ENCODE measurements at places on chromosomes 16 and 17.
A peak's percentile ranks its signal among the peaks of the same experiment; 100 is the strongest.

- DNase-seq, result peak; percentile 41
Measured at GRCh38 chr17:32259586-32259985, 6.0 kb upstream of the RHBDL3 start.

GRCh38 chr16:64180136-64180900 lies 941.5 kb downstream of the CDH11 start:
- peak; percentile 62 for DNase-seq

DNA sequence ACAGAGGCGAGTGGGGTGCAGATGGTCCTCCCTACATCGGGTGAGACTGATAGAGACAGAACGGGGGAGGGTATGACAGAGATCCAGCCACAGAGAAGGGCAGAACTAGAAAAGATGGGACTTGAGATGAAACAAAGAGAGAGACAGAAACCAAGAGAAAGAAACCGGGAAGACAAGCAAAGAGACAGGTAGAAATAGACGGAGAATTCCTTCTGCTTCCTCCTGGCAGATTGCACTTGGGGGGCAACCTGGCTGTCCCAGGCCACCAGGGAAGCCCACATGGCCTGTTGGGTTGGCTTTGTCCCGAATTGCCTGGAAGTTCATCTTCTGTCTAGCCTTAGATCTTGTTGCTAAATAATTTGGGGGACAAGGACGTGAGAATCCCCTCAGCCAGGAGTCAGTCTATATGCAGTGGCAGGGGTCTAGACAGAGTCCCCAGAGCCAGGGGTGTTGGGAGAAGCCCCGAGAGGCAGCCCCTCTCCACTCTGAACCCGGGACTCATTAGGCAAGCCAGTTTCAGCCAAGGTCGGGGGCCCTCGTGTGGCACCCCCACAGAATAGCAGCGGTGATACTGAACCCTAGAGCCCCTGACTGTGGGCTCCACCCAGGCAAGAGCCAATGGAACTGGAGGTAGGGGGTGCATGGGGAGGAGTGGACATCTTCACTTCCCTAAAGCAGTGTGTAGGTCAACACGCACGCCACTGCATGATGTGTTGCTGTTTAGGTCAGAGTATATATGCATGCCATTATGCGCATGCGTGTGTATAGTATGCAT lies 627 bp upstream of the TSPOAP1 start:
- no peak for DNase-seq

GRCh38 chr17:50346313-50347116 lies 589 bp downstream of the XYLT2 start:
- DNase-seq, result peak; percentile 44

DNA sequence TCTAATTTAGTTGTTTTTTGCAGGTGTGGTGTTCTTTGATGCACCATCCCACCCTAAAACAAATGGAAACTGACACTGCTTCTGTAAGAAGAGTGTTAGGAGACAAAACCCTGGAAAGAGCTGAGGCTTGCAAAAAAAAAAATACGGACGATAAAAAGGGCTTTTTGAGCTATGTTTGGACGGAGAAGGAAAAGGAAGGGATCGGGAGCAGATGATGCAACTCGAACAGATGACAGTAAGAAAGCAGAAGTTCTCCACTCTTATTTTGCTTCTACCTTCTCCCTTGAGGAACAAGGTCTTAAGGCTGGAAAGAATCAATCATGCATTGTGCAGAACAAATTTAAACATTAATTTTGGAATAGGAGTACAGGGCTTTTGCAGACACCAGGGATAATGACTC lies 136.7 kb downstream of the MAF start:
- DNase-seq, result no peak

DNA sequence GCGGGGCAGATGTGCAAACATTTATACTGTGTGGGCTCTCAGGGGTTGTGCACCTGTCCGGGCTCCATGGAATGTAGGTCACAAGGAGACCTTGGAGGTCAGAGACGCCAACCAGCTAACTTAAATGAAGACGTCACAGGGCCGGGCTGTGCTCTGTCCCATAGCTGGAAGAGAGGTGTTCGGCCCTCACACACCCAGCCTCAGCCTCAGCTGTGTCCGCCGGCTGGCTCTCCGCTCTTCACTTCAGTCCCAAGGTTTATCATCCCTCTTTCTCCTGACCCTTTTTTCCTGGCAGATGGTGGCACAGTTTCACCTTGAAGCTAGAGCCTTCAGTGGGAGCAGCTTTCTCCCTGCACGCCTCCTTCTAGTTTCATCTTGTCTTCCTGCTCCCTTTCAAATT lies 6.0 kb upstream of the RBFOX3 start:
- no peak for DNase-seq

- no peak for DNase-seq
Measured at GRCh38 chr17:68850749-68851510, 104.3 kb downstream of the ABCA8 start.

DNA sequence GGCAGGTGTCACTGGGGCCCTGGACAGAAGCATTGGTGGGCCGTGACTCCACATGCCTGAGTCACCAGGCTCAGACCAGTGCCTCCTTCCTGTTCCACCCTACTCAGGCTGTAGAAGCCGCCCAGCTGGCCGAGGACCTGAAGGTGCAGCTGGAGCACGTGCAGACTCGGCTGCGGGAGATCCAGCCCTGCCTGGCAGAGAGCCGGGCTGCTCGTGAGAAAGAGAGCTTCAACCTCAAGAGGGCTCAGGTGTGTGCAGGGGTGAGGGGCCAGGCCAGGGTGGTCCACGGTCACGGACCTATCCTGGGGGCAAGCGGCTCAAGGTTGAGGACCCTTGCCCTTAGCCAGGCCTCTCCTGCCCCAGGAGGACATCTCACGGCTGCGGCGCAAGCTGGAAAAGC lies 9.6 kb downstream of the RNF40 start:
- no peak for DNase-seq

- DNase-seq, result no peak
Measured at GRCh38 chr17:72887917-72888316, 204.6 kb downstream of the SLC39A11 start.

GRCh38 chr16:53515259-53515658 lies 12.2 kb upstream of the AKTIP start:
- no peak for DNase-seq

DNA sequence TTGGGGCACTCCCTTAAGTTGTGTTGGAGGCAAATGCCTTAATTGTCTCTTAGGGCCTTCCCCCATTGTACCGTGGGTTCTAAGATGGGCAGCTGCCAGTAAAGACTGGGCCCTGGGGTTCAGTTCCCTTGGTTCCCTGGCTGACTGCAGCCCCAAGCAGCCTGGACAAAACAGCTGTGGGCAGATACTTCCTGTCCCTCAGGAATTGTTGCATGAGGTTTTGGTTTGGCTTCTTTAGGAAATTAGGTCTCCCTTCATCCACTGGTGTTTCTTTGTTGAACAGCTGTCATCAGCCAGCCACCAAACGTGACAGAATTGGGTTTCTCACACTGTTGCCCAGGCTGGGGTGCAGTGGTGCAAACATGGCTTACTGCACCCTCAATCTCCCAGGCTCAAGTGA lies 42.0 kb upstream of the ETV4 start:
- DNase-seq, result no peak

DNA sequence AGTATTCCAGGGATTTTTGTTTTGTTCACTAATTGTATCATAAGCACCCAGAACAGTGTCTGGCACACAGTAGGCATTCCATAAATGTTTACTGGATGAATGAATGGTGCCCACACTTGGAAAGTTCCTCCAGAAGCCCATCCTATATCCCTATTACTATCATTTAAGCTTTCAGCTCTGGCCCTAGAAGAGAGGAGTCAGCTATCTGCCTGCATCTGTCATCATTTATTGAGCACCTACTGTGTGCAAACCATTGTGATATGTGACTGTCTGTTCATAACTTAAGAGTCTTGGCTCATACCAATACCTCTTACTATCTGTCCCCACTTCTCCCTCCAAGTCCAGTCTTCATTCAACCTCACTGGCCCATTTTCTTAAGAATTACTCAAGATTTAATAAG lies 20.1 kb upstream of the SP6 start:
- no peak for DNase-seq

DNA sequence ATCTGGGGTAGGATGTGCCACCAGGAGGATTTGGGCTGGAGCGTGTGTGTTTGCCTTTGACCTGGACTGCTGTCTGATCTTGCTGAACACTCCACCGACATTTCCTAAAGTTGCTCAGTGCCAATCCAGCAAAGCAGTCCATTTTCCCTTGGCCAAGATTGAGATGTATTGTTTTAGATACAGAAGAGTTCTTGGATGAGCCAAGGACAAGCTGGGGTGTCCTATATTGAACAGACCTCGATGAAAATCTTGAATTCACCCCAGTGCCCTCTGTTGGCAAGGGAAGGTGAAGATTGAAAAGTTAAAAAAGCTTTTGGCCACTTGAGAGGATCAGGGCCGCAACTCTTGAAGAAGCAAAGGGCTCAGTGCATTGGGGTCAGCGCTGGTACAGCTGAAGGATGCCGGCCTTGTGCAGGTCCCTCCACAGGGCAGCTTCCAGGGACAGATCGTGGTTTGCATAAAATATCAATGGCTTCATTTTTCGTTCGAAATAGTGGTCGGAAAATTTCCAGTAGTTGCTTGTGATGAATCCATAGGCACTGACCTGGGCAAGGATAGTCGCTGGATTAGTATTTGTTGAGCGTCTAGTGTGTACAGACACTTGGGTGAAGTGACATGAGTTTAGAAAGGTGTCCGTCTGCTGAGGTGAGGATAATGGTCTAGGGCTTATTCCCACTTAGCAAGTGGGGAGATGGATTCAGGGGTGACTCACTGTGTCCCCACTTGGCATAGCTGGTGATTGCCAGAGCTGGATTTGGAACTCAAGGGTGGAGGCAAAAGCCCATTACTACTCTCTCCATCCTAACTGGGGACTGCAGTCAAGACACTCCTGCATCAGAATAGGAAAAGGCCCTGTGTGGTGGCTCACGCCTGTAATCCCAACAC lies 19.7 kb downstream of the ST6GALNAC2 start:
- DNase-seq, result no peak
